Breast epithelium (tissue), 4 donors: ENCODE measurements at places on chromosomes 2 and 18. TPM values are rescaled to one million over a fixed set of nuclear protein-coding genes. Genes with fewer than 3 reads are reported as not detected.

- H3K27ac ChIP-seq = no peak overlapping the region
- no peaks in the 10 kb centered on the region for H3K36me3 ChIP-seq
- DNase-seq = no peak
- H3K27me3 ChIP-seq = no peaks in the 10 kb centered on the region
- no peak overlapping the region for H3K4me3 ChIP-seq
Measured at GRCh38 chr2:215677481-215677880, 241.6 kb upstream of the FN1 start.

GRCh38 chr2:44121899-44122298 lies 46.8 kb upstream of the PPM1B start:
- no peaks in the 10 kb centered on the region for H3K36me3 ChIP-seq
- DNase-seq = no peak
- no peak overlapping the region for H3K27ac ChIP-seq
- H3K4me1 ChIP-seq = no peaks in the 10 kb centered on the region
- H3K27me3 ChIP-seq = no peaks in the 10 kb centered on the region
- no peak overlapping the region for H3K4me3 ChIP-seq

UGT1A5 gene
- total RNA-seq = not detected

NETO1 gene
- total RNA-seq = 0.33 TPM

CDH2 gene
- 1.8 TPM for total RNA-seq
